ENCODE measurements at places on chromosomes 1 and 21.
A peak's percentile ranks its signal among the peaks of the same experiment; 100 is the strongest.

DNA sequence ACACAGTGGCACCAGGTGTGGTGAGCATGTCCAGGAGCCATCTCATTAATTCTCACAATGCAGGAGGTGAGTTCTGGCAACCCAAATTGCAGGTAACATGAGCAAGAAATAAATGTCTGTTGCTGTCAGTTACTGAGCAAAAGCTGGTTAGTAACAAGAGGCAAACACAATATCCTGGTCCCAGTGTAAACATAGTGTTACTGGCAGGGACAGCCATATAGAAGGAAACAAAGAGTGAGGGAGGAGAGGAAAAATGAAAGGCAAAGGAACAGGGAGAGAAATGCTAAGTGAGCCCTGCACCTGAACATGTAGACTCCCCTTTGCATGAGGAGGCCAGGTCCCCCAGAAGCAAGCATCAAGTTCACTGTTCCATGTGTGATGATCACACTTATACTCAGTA is 203.6 kb downstream of the TRABD2B start:
- DNase-seq: no peak

- DNase-seq: no peak
Measured at GRCh38 chr1:67716800-67717199, 31.8 kb downstream of the GADD45A start.

DNA sequence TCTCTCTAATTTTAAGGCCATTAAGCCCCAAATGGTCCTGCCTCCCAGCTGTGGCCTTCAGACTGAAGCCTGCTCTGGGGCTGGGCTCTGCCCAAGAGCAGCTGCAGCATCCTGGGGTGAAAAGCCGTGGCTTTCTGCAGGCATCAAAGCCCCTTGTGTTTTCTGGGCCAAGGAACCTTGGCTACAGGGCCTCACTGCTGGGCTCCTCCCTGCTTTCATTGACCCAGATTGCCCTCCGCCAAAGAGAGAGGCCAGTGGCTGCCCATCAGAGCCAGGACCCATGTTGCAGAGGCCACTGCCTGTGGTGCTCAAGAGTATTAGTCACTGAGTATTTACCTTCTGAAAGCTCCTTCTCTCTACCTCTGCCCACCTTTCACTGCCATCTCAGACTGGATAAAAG is 1.6 kb downstream of the ZNF648 start:
- no peak for DNase-seq

DNA sequence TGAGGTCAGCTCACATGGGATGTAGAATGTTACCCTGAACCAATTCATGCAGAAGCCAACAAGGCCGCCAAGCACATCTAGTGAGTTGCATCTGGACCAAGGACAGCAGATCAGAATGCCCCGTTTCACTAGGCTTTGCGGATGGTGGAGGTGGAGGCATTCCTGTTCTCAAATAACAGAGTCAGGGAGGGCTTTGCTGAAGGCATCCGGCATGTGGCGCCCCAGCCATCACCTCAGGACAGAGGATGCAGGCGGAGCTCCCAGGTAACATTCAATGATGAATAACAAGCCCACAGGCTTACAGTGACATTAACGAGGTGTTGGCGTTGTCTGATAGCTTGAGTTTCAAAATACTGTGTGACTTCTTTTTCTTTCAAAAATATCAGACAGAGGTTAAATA is 476.2 kb downstream of the CAMTA1 start:
- no peak for DNase-seq

DNA sequence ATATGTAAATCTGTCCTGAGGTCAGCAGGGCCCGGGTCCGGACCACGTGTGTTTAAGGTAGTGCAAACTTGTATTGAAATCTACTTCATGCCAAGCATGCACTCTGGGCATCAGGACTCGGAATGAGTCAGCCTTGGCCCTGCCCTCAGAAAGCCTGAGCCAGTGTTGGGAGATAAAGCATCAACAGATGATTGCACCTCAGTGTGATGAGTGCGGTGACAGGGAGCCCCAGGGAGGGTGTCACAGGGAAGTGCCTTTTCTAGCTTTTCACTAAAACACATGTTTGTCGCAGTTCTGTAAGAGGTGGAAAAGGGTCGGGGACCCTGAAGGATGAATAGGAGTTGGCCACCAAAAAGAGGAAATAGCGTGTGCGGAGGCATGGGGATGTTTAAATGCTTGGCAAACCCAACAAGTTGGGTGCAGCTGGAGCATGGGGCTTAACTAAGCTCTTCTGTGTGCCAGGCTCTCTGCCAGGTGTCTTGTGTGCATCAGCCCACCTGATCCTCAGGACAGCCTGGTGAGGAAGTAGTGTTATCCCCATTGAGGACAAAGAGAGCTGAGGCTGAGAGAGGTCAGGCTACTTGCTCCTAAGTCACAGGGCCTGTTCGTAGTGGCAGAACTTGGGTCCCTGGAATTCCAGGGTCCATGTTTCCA is 48.2 kb upstream of the EPB41 start:
- no peak for DNase-seq

GRCh38 chr1:221706876-221707582 is 34.9 kb downstream of the DUSP10 start:
- no peak for DNase-seq

DNA sequence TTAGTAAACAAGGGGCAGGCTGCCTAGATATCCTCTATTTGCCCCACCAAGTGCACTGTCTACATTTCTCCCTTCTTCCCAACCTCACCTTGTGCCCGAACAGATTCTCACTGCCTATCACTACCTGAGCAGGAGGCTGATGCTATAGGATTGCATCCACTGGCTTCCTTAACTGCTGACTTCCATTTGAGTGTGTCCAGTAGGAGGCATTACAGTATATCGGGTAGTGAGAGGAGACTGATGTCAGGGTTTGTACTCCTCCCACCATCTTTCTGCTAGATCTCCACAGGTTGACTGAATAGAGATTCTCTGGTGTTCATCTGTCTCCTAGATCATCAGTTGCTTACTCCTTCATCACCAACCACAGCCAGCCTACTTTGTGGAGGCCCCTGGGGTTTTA is 796.3 kb downstream of the LRRIQ3 start:
- no peak for DNase-seq

DNA sequence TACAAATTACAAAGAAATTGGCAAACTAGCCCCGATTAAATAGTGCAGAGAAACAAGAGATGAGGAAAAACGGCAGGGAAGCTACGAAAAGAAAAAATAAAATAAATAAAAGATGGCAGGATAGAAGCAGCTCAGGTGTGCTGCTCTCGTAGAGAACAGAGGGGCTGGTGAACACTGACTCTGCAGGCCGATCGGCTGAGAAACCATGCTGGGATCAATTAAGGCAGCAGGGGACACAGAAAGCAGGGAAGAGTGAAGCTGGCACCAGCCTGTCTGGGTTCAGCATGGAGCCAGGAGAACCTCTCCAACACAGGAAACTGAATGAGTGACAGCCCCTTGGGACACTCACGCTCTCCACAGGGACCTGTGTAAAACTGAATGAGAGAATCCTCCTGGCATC is 39.5 kb upstream of the TMPRSS15 start:
- DNase-seq: no peak

- peak; percentile 87 for DNase-seq
Measured at GRCh38 chr1:31745096-31745945, 18.8 kb downstream of the ADGRB2 start.

DNA sequence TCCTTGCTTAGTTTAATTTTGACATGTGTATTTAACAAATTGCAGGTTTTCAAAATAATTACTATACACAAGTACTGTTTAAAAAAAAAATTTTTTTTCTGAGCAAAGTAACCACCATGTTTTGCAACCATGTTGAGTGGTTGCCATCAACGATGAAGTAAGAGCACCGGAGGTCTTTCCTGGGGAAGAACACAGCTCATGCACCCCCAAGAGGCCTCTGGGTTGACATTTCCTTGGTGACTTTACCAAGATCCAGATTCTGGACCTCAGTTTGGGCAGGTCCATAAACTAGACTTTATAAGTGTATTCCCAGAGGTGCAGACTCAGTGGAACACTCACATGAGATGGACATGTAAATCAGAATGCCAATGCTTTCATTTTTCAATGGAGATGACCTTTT is 36.8 kb upstream of the RALGPS2 start:
- DNase-seq: no peak

GRCh38 chr1:183454377-183454776 is 17.9 kb upstream of the SMG7 start:
- DNase-seq: no peak

DNA sequence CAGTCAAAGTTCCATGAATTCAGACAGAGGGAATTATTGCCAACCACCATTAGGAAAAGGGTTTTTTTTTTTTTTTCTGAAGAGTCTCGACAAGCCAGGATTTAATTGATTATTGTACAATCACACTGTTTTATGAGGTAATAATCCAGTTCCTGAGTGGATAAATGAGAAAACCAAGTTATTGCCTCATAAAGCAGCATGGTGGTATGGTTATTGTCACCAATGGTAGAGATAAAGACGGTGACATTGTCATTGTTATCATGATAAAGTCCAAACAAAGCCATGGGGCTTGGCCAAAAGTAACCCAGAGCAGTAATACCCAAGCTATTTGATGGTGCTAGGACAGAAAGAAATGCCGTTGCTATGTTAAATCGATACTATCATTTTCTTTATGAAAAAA is 232.8 kb downstream of the USH2A start:
- DNase-seq: no peak

- no peak for DNase-seq
Measured at GRCh38 chr1:7552402-7552801, 218.7 kb upstream of the VAMP3 start.

- DNase-seq: no peak
Measured at GRCh38 chr21:31952828-31953227, 80.0 kb downstream of the HUNK start.

DNA sequence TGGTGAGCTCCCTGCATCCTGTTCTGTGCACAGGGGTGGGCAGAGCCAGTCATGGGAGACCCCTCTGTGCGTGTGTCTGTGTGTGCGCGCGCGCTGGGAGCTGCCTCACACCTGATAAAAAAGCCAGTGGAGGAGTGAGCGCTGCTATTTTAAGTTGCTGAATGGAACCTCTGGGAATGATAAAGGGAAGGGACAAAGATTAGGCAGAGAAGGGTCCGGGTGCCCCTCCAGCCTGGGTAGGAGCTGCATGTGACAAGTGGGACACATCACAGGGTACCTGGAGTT is 847 bp downstream of the ADORA1 start:
- no peak for DNase-seq

GRCh38 chr1:78170859-78171258 is 125.1 kb downstream of the GIPC2 start:
- DNase-seq: no peak

DNA sequence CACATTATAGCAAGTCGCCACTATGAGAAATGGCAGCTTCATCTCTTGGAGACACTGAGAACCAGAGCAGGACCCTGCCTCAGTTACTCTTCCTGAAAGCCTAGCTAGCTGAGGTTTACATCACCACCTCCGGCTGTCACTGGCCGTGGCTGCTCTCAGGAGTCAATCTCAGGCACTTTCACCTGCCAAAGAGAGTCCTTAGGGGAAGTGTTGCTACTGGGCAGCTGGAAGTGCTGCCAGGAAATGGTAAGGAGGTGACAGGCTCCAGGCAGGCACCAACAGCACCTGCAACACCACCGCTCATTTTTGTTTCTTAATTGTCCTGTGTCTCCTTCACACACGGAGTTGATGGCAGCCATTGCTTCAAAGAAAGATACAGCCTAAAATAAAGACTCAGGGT is 92.5 kb downstream of the DSCAM start:
- DNase-seq: no peak

- DNase-seq: no peak
Measured at GRCh38 chr1:19861034-19861433, 21.2 kb upstream of the OTUD3 start.

- peak; percentile 16 for DNase-seq
Measured at GRCh38 chr1:99004861-99005442, at the start of gene PLPPR5. PLPPR5 (minus strand) TSS chr1:99004861; CDS start chr1:99004671, 190 bp downstream.

- DNase-seq: no peak
Measured at GRCh38 chr1:210910020-210910575, 223.8 kb downstream of the KCNH1 start.

GRCh38 chr21:45011911-45012661 is 62.3 kb upstream of the ADARB1 start:
- DNase-seq: no peak

DNA sequence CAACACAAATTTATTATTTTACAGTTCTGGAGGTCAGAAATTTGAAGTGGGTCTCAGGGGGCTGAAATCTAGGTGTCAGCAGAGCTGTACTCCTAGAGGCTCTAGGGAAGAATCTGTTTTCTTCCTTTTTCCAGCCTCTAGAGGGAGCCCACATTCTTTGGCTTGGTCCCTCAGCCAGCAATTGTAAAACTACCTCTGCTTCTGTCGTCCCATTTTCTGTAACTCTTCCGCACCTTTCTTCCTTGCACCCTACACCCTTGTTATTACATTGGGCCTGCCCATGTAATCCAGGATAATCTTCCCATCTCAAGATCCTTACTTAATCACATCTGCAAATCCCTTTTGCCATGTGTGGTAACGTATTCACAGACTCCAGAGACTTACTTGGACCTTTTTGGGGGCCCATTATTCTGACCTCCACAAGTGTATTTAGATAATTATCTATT is 24.8 kb upstream of the THEM4 start:
- DNase-seq: peak; percentile 42

GRCh38 chr1:7630378-7630777 is 140.7 kb upstream of the VAMP3 start:
- DNase-seq: no peak

GRCh38 chr1:73868810-73869336 is 329.1 kb downstream of the LRRIQ3 start:
- DNase-seq: no peak

DNA sequence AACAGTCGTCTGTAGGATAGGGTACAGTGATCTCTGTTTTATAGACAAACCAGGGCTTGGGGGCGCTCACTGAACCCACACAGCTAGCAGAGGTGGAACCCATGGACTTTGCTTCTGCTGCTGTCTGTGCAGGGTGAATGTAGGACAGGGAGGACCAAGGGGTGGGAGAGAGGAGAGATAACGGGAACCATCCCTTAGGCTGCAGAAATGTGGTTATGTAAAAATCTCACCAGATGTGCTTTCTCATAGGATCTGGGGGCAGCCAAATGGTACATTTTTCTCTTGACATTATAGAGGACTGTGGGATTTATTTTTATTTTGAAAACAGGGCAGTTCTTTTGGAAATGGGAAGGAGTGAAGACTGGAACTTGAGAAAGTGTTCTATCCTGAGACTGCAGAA is 8.7 kb downstream of the NFASC start:
- DNase-seq: no peak

DNA sequence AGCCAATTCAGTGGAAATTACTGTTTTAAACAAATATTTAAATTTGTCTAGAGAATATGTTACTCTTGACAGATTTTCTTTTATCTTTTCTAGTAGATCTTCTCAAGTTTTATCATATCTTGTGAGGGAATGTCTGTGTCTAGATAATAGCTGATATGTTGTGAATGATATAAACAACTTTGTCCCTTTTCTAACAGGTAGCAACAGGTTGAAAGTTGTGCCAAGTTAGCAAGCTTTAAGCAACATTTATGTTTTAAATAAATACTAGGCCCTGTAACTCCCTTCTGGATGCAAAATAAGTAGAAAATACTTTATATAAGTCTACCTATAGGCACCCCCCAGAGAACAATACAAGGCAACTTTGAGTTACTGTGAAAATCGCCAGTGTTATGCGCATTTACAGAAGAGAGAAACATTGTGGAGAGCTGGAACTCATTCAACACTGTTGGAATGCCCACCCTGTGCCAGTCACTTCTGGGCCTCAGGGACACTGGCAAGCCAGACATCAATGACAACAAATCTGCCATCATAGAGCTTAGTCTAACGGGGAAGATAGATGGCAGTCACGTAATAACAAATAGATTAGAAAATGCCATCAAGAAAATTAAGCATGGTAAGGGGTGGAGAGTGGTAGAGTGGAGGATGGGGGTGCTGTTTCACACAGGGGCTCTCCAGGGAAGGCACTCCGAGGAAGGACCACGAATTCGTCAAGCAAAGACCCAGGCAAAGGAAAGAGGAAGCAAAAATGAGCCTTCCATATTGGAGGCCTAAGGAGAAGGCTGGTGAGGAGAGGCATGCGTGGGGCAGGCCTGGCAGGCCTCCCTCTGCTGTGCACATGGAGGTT is 4.4 kb downstream of the MAP3K21 start:
- no peak for DNase-seq

Data from GM10248 (cell line).